Small intestine (tissue), 16 donors: ENCODE measurements at places on chromosomes 4 and X. TPM values are rescaled to one million over a fixed set of nuclear protein-coding genes. Genes with fewer than 3 reads are reported as not detected.

DNA sequence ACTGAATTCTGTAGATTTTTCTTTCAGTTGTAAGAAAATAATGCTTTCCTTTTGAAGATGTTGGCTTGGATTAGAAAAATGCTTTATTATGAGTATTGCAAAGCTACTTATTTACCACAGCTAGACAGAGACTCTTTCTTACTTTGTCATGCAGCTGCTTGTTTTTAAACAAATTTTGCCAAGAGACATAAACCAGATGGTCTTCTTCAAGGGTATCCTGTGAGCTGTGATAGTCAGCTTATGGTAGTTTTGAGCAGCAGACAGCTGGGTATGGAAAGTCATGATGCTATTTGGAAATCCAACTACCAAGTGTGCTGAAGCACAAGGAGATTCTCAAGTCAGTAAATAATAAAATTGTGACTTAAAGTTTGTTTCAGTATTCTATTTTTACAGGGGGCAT lies 941.5 kb downstream of the DMD start:
- DNase-seq, result no peak

- DNase-seq, result no peak
Observed at GRCh38 chr4:26139310-26139924, 181.4 kb upstream of the RBPJ start.

- no peak for DNase-seq
Observed at GRCh38 chr4:25889589-25890503, 24.2 kb upstream of the SMIM20 start.

GRCh38 chrX:120271218-120271617 lies 20.6 kb downstream of the ZBTB33 start:
- DNase-seq, result no peak

DNA sequence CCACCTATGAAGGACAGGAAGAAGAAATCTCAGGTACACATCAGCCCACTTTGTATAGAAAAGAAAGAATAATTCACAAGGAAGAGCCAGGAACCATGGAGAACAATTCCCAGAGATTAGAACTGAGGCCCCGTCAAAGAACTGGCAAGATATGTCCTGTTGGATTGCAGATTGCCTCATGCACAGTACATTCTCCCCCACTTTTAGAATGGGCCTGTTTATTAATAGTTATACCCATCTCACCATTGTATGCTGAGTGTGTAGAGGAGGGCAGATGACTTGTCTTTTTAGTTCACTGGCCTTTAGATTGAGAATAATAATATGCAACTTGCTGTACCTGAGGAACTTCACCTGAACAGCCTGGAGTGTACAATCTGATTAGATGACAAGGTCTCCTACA lies 315.6 kb upstream of the HAND2 start:
- no peak for DNase-seq

DNA sequence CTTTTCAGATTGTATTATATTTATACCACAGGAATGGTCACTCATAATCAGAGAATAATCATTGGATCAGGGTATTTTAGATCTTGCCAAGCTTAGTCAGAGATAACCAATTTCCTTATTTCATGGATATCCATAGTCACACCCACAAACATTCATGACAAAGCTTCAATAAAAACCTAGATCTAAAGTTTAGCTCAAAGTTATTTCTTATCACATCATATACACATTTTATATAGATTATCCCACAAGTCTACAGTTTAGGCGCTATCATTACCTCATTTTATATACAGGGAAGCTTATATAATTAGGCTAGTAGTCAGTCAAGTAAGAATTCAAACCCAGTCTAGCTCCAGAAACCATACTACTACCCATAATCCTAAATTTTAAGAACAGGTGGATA lies 82.3 kb downstream of the SLC10A7 start:
- DNase-seq, result no peak

DNA sequence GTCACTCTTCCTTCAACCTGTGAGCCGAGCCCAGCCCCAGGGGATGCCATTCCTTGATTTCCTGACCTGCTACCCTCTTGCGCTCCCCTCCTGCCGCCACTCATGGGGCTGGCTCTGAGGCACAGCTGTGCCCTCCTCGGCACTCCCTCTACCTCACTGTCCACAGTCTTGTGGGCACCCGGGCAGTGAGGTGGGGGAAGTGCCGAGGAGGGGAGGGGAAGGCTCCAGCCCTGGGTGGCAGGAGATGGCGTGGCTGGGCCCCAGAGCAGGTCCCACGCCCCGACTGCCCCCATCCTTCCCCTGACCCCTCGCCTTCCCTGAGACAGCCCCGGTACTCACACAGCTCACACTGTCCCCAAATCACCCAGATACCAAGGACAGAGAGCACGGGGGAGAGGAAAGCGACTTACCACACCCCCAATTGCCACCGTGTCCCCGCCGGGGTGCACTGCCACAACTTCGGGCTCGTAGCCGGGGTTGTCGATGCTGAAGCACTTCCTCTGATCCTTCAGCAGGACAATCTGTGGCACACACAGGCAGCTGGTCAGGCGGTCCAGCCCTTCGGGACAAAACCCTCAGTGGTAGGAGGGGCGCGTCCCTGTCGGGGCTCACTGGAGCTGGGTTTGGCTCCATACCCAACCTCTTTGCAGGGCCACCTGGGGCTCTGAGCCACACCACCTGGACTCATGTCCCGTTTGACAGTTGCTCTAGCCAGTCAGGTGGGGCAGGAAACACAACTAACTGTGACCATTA lies 37.9 kb downstream of the WDR1 start:
- DNase-seq, result no peak

GRCh38 chrX:107721318-107721717 lies 54.3 kb downstream of the TSC22D3 start:
- no peak for DNase-seq

DNA sequence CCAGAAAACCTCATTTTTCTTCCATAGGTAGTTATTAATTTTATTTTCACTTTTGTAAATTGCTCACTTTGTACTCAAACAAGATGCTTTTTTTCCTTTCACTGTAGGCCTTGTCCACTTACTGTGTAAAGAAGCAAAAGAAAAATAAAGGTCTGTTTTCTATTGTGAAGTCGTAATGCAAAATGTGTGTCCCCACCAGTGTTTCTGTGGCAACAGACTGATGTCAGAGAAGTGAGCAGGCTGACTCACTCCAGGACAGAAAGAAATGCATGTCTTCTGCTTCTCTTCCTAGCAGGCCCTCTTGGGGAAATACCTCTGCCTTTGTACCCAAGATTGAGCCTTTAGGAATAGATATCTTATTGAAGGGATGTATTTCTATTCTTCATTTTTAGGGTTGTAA lies 30.3 kb downstream of the INPP4B start:
- no peak for DNase-seq

DNA sequence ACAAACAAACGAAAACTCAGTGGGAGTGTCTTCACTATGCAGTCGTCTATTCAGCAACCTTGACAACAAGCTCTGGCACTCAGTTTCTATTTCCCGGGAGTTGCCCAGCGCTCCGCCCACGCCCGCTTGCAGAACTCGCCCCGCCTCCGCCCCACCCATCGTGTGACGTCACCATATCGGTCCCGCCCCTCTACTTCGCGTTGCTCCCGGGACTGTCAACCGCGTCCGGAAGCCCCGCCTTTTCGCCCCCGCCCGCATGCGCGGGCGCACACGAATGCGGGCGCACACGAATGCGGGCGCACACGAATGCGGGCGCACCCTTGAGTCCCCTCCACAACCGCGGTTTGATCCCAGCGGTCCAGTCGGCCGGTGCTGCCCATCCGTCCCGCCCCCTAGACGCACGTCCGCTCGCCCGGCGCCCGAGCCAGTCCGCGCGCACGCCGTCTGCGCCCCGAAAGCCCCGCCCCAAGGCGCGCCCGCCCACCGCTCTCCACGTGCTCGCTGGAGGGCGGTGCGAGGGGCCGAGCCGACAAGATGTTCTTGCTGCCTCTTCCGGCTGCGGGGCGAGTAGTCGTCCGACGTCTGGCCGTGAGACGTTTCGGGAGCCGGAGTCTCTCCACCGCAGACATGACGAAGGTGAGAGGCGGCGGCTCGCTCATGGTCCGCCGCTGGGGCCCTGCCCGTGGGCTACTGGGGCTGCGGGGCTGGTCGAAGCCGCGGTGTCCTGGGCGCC lies at the start of gene LAP3:
Gene LAP3, plus strand, starts transcription at position 267 of the 733 bp plus-strand sequence. Its CDS starts 268 bp downstream, at position 535.
- peak; percentile 99 for DNase-seq

GRCh38 chr4:101205916-101206315 lies 141.4 kb downstream of the PPP3CA start:
- DNase-seq, result peak; percentile 71

- DNase-seq, result no peak
Observed at GRCh38 chr4:119207051-119207450, 5.5 kb upstream of the USP53 start.

DNA sequence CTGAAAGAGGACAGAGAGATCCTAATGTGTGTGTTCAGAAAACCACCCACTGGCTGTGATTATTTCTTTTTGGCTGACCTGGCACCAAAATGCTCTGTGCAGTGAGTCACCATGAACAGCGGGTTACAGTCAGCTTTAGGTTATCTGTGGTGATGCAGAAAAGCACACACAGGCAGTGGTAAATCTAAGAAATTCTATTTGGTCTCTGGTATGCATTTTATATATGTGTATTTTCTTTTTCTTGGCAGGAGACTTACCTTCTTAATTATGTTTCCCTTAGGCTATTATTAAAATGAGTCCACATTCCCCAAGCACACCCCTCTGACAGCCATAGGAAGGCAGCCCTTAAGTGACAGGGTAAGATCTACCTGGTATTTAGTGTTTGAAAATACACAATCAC lies 79.1 kb upstream of the TFDP3 start:
- DNase-seq, result no peak

- no peak for DNase-seq
Observed at GRCh38 chrX:40174854-40175510, 77.2 kb upstream of the BCOR start.

- DNase-seq, result no peak
Observed at GRCh38 chrX:104929324-104929723, 291.2 kb downstream of the TEX13A start.

DNA sequence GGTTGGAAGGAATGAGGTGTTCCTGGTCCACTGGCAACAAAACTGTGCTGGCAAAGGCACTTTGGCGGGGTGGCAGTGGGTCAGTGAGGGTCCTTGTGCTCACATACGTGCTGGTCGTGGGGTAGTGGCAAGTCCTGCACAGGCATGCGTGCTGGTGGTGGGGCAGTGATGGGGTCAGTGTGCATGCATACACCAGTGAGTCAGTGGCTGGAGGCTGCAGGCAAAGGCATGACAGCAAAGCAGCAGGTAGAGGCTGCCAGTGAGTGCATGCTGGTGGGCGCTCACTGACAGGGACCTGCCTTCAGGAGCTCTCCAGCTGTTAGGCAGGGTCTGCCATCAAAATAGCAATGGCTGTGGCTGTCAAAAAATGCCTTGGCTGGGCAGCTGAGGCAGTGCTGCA lies 42.1 kb downstream of the TMPRSS11E start:
- no peak for DNase-seq

GRCh38 chrX:124341396-124342132 lies 4.8 kb upstream of the SH2D1A start:
- no peak for DNase-seq

DNA sequence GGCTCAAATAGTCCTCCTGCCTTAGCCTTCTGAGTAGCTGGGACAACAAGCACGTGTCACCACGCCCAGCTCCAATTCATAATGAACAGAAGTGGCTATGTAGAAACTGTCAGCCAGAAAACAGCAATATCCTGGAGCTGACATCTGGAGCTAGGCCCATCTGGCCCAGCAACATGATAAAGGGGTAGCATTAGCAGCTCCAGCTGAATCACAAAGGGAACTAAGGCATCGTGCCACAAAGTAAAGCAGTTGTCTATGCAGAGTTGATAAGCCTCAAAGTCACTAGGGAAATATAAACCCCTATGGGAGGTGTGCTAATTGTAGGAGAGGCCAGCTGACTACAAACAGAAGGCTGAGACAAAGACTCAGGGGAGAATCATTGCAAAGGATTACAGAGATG lies 270.5 kb upstream of the GPC4 start:
- DNase-seq, result no peak

DNA sequence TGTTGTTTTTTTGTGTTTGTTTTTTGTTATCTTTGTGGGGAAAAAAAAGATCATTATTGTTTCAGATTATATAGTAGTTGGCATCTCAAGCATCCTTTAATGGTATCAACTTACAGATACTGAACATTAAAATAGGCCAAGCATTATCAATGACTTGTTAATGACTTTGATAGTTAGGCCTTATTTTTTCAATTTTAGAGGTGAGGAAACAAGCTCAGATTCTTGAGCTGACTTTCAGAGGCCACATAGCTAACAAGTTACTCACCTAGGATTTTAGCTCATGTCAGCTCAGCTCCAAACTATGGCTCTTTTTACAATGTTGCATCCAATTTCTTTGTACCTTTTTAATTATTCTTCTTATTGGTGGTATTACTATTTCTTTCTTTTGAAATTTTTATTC lies 471 bp upstream of the PLAC8 start:
- peak; percentile 51 for DNase-seq

GRCh38 chrX:71532078-71532752 lies 689 bp upstream of the OGT start:
- peak; percentile 61 for DNase-seq

DNA sequence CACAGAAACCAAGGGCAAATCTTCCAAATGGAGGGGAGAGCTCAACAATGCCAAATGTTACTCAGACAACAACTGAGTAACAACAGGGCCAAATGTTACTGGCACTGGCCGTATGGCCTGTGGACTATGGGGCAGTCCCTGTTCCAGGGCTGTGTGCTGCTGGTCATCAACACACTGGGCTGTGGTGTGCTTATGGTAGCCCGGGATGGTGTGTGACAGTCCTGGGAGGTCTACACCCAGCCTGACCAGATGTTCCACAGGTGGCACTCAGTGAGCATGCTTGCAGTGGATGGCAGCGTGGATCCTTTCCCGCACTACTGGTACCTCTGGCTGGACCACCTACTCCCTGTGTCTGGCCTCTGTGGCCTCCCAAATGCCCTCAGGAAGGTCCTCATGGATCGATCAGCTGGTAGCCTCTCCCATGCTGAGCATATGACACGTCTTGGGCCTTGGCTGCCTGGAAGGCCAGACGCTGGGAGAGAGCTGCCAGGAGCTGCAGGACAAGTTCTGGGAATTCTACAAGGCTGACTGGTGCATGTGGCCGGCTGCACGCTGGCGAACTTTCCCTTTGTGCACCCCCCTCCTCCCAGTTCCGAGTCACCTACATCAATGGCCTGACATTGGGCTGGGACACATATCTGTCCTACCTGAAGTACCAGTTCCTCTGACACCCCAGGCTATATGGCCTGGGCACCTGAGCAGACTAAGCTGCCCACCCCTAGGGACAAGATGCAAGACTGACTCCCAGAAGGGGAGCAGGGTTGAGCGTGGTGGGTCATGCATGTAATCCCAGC lies 59.7 kb upstream of the IQSEC2 start:
- no peak for DNase-seq

The ZNF518B gene
- 17.1 TPM for polyA plus RNA-seq

The CTAG2 gene
- polyA plus RNA-seq, result not detected

The MCTS1 gene
- polyA plus RNA-seq, result 49.1 TPM

The WNK3 gene
- not detected for polyA plus RNA-seq

The SYNPO2 gene
- 1.1 TPM for polyA plus RNA-seq

The TBX22 gene
- not detected for polyA plus RNA-seq

The HS6ST2 gene
- 0.12 TPM for polyA plus RNA-seq

The RRH gene
- not detected for polyA plus RNA-seq

The IL15 gene
- polyA plus RNA-seq, result 13.2 TPM
